Tibial nerve (tissue), 4 donors: ENCODE measurements at places on chromosomes 12 and 14. TPM values are rescaled to one million over a fixed set of nuclear protein-coding genes. Genes with fewer than 3 reads are reported as not detected.

GRCh38 chr12:123388177-123388950 lies 4.4 kb downstream of the KMT5A start:
- H3K4me3 ChIP-seq, result peak overlapping the region; percentile 61
- peak; percentile 62 for DNase-seq
- no peaks in the 10 kb centered on the region for H3K27me3 ChIP-seq
- no peaks in the 10 kb centered on the region for H3K36me3 ChIP-seq

- H3K4me1 ChIP-seq, result no peaks in the 10 kb centered on the region
- H3K4me3 ChIP-seq, result no peak overlapping the region
- H3K27me3 ChIP-seq, result no peaks in the 10 kb centered on the region
- H3K27ac ChIP-seq, result no peak overlapping the region
- DNase-seq, result no peak
Measured at GRCh38 chr12:51932218-51933076, 19.1 kb upstream of the ACVR1B start.

DNA sequence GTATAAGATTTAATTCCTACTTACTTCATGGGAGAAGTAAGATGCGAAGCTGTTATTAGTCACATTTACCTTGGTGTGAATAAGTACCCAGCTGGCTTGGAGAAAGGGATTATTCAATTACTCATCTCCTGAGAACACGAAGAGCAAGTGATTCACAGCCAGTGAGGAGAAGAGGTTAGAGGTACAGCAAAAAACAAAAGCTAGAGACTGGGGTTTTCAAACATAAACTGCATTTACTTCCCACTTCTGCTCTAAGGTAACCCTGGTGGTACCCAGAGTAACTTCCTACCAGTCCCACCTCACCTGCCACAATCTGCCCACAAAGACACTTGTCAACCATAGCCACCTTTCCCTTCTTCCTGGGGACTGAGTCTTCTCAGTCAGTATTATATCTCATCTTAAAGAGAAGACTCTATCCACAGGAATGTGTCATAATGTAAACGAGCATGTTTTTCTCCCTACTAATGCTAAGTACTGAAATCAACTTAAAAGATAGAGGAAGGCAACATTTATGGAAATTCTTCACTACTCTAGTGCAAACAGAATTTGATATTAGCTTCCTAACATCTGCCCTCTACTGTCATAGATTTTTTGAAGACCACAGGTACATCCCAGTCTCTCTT lies 6.0 kb upstream of the IL22 start:
- H3K27ac ChIP-seq, result no peak overlapping the region
- no peak overlapping the region for H3K4me3 ChIP-seq
- no peaks in the 10 kb centered on the region for H3K4me1 ChIP-seq
- no peak for DNase-seq

GRCh38 chr12:14454098-14454907 lies 88.8 kb downstream of the ATF7IP start:
- H3K4me3 ChIP-seq, result no peak overlapping the region
- H3K4me1 ChIP-seq, result no peaks in the 10 kb centered on the region
- no peaks in the 10 kb centered on the region for H3K27me3 ChIP-seq
- no peak overlapping the region for H3K27ac ChIP-seq

- no peak for DNase-seq
- no peak overlapping the region for H3K27ac ChIP-seq
- no peaks in the 10 kb centered on the region for H3K4me1 ChIP-seq
- H3K4me3 ChIP-seq, result no peak overlapping the region
Measured at GRCh38 chr12:59650588-59651228, 54.9 kb downstream of the SLC16A7 start.

DNA sequence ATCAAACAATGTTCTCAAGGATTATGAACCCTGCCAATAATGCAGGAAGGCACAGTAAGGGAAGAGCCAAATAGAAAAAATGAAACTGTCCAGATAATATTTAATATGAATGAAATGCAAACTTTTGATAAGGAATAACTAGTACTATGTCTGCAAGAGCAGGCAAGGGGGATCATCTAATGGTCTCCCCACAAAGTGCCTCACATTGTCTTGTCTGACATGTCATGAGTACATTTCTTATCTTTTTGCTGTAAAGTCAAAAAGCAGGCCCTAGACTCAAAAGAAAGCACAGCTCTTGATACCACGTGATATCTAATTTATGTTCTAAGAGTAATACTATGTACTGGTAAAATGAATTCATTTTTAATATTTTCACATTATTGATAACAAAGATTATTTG lies 43.9 kb upstream of the GTF2A1 start:
- no peak overlapping the region for H3K4me3 ChIP-seq
- DNase-seq, result no peak
- H3K4me1 ChIP-seq, result no peaks in the 10 kb centered on the region

DNA sequence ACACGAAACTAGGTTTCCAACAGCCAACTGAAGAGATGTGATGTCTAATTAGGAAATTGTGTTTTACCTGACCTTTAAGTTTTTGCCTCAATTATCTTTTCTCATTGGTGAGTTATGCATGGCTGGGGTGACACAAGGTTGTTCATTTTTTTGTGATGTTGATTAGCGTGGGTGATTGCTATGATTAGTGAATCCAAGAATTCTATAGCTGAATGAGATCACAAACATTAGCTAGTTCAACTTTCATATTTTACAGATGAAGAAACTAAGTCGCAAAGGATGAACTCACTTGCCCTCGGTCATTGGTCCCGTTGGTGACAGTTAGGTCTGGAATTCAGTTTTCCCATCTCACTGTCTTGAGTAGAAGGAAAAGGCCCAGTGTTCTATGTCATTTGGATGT lies 32.6 kb upstream of the LMNTD1 start:
- H3K27me3 ChIP-seq, result no peaks in the 10 kb centered on the region
- H3K36me3 ChIP-seq, result no peaks in the 10 kb centered on the region
- no peak overlapping the region for H3K4me3 ChIP-seq
- peaks cover 3% of the 10 kb centered on the region for H3K4me1 ChIP-seq

DNA sequence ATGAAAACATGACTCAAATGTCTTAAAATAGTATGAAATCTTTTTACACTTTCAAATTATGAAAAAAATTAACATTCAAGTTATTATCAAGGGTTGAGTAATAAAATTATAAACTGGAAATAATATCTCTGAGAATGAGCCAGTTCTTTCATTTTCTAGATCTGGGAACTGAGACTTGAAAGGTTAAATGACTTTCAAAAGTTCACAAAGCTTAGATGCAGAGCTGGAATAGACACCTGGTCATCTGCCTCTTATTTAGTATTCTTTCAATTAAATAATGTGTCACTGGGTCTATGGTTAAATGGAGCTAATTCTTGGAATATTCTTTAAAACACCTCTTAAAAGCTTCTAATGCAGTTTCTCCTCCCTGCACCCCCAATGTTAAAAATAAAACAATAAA lies 86.6 kb downstream of the CDK17 start:
- H3K27ac ChIP-seq, result no peak overlapping the region
- no peaks in the 10 kb centered on the region for H3K36me3 ChIP-seq
- no peak overlapping the region for H3K4me3 ChIP-seq
- no peak for DNase-seq
- H3K27me3 ChIP-seq, result no peaks in the 10 kb centered on the region

- H3K4me1 ChIP-seq, result no peaks in the 10 kb centered on the region
- no peak overlapping the region for H3K4me3 ChIP-seq
- H3K36me3 ChIP-seq, result no peaks in the 10 kb centered on the region
Measured at GRCh38 chr12:25126101-25126500, 68.9 kb downstream of the DNAI7 start.

- H3K27ac ChIP-seq, result peak overlapping the region; percentile 67
- H3K27me3 ChIP-seq, result no peaks in the 10 kb centered on the region
- no peaks in the 10 kb centered on the region for H3K4me1 ChIP-seq
- H3K36me3 ChIP-seq, result no peaks in the 10 kb centered on the region
- H3K4me3 ChIP-seq, result no peak overlapping the region
Measured at GRCh38 chr14:59377991-59378601, 87.1 kb downstream of the GPR135 start.

GRCh38 chr12:80226576-80226975 lies 127.2 kb downstream of the OTOGL start:
- H3K27ac ChIP-seq, result no peak overlapping the region
- no peak for DNase-seq
- H3K4me3 ChIP-seq, result no peak overlapping the region
- H3K4me1 ChIP-seq, result no peaks in the 10 kb centered on the region

DNA sequence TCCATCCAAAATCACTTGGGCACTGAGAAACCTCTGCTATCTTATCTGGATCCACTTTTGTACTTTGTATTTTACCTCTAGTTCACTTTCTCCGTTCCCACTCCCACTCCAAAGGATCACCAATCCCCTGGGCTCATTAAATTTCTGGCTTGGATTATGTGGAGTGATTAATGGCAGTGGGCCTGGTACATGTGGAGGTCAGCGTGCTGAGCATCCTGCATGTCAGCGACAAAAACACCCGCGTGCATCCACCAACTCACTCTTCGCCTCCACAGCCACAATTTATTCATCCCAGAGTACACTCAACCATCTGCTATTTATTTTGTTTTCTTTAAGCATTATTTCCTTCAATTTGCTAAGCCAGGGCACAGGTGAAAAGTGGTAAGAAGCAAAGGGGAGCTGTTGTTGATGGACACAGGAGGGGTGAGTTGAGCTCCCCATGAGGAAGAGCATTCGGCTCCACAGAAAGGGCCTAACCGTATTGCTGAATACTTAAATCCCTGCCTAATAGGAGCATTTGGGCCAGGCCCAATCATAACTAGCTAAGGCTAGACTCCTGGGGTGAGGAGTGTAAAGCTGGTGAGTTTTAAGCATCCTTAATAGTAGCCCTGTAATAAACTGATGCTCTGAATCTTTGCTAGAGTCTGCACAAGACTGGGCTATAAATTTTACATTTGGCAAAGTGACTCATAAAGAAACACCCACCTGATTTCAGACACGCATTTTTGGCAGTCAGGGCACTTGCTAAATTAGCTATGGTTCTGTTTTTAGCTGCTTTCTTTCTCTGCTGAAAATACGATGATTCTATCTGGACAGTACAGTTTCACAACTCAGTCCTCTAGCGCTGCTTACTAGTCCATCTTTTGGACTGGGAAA lies 137.8 kb downstream of the SLC25A21 start:
- H3K27ac ChIP-seq, result no peak overlapping the region
- no peak overlapping the region for H3K4me3 ChIP-seq
- no peaks in the 10 kb centered on the region for H3K4me1 ChIP-seq

- no peak overlapping the region for H3K27ac ChIP-seq
- H3K4me1 ChIP-seq, result no peaks in the 10 kb centered on the region
- DNase-seq, result no peak
- H3K27me3 ChIP-seq, result no peaks in the 10 kb centered on the region
- no peaks in the 10 kb centered on the region for H3K36me3 ChIP-seq
- no peak overlapping the region for H3K4me3 ChIP-seq
Measured at GRCh38 chr12:120737557-120738251, 12.1 kb downstream of the ACADS start.

GRCh38 chr12:43835656-43836474 lies at the start of gene TMEM117:
Gene TMEM117, plus strand, starts transcription at chr12:43836081.
- H3K4me3 ChIP-seq, result peak within 1 kb of the TSS; percentile 78
- no peaks in the 10 kb centered on the region for H3K27me3 ChIP-seq
- H3K27ac ChIP-seq, result peak within 1 kb of the TSS; percentile 94
- no peaks in the 10 kb centered on the region for H3K36me3 ChIP-seq

- H3K27ac ChIP-seq, result no peak overlapping the region
- DNase-seq, result no peak
Measured at GRCh38 chr12:42571327-42572009, 18.1 kb downstream of the PRICKLE1 start.

DNA sequence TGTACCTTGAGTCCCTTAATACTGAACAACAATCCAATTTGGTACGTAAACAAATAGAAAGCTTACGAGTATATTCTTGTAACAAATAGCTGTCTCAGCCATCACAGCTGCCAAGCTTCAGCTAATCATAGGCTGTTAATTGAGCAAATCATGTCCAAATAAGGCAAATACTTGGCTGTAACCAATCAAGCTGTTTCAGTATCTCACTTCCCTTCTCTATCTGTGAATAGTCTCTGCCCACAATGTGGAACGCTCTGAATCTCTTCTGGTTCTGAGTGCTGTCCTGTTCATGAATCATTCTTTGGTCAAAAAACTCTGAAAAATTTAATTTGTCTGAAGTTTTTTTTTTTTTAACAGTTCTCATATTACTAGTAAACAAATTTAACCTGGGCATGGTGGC lies 5.8 kb upstream of the NEMF start:
- H3K36me3 ChIP-seq, result no peaks in the 10 kb centered on the region
- DNase-seq, result no peak
- no peaks in the 10 kb centered on the region for H3K27me3 ChIP-seq
- no peak overlapping the region for H3K27ac ChIP-seq

DNA sequence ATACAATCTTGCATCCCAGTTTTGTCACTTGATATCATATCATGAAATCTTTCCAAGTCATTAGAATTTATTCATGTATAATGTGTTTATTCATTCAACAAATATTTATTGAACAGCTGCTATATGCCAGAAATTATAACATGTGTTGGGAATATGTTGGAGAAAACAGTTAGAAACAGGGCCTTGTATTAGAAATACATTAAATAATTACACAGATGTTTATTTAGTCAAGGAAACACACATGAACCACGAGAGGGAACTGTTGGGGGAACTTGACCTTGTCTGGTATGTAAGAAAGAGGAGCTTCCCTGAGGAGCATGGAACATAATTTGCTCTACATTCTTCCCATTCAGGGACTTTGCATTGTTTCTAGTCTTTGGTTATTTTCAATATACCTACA lies 191.7 kb upstream of the FRMD6 start:
- H3K4me3 ChIP-seq, result no peak overlapping the region
- no peaks in the 10 kb centered on the region for H3K4me1 ChIP-seq
- H3K27ac ChIP-seq, result no peak overlapping the region
- H3K27me3 ChIP-seq, result no peaks in the 10 kb centered on the region

GRCh38 chr12:68242777-68243176 lies 10.6 kb downstream of the IL22 start:
- no peak for DNase-seq
- no peak overlapping the region for H3K27ac ChIP-seq
- H3K27me3 ChIP-seq, result no peaks in the 10 kb centered on the region

- H3K4me3 ChIP-seq, result no peak overlapping the region
- no peaks in the 10 kb centered on the region for H3K27me3 ChIP-seq
- peaks cover 11% of the 10 kb centered on the region for H3K4me1 ChIP-seq
- no peaks in the 10 kb centered on the region for H3K36me3 ChIP-seq
- DNase-seq, result no peak
Measured at GRCh38 chr14:73370561-73370960, 87.8 kb downstream of the NUMB start.

DNA sequence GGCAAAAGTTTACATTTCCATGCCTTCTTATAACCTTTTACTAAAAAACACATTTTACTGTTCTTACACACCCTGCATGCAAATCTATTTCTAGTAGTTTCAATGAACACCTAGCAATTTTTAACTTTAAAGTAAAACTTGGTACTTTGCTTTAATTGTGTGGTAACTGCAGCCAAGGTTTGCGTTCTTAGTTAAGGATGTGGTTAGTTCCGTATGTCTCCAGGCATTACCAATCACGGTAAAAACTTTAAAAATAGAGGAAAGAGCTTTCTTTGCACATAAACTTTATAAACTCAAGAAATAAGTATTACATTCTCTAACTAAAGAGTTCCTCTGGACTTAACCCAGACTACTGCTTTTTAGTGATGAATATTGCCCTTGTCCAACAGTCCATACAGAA lies 795.2 kb downstream of the SLC16A7 start:
- no peaks in the 10 kb centered on the region for H3K4me1 ChIP-seq
- H3K27me3 ChIP-seq, result no peaks in the 10 kb centered on the region
- H3K4me3 ChIP-seq, result no peak overlapping the region
- H3K27ac ChIP-seq, result no peak overlapping the region
- DNase-seq, result no peak

Gene KLRK1
- total RNA-seq, result not detected

Gene FBLN5
- total RNA-seq, result 167 TPM

Gene CD4
- total RNA-seq, result 7.5 TPM

Gene LGR5
- total RNA-seq, result 10.9 TPM

Gene FAM222A
- 3.3 TPM for total RNA-seq
